ENCODE measurements at places on chromosomes 7 and 10. TPM values are rescaled to one million over a fixed set of nuclear protein-coding genes. Genes with fewer than 3 reads are reported as not detected.

DNA sequence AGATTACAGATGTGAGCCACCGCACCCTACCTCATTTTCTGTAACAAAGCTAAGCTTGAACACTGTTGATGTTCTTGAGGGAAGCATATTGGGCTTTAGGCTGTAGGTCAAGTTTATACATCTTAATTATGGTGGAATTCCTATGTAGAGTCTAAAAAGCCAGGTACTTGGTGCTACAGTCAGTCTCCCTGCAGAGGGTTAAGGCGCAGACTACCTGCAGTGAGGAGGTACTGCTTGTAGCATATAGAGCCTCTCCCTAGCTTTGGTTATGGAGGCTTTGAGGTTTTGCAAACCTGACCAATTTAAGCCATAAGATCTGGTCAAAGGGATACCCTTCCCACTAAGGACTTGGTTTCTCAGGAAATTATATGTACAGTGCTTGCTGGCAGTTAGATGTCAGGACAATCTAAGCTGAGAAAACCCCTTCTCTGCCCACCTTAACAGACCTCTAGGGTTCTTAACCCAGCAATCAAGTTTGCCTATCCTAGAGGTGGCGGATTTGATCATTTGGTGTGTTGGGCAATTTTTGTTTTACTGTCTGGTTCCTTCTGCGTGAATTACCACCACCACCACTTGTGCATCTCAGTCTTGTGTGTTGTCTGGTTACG is 6.0 kb downstream of the PPIA start:
- no peak for DNase-seq

- no peak for DNase-seq
Measured at GRCh38 chr10:130655313-130656186, 519.4 kb downstream of the GLRX3 start.

Gene FIGNL1
- 77.2 TPM for total RNA-seq

Gene SH2B2
- total RNA-seq = 2.2 TPM

Data from Daoy (cell line).